RKO (cell line): ENCODE measurements at places on chromosomes 6 and 20.

DNA sequence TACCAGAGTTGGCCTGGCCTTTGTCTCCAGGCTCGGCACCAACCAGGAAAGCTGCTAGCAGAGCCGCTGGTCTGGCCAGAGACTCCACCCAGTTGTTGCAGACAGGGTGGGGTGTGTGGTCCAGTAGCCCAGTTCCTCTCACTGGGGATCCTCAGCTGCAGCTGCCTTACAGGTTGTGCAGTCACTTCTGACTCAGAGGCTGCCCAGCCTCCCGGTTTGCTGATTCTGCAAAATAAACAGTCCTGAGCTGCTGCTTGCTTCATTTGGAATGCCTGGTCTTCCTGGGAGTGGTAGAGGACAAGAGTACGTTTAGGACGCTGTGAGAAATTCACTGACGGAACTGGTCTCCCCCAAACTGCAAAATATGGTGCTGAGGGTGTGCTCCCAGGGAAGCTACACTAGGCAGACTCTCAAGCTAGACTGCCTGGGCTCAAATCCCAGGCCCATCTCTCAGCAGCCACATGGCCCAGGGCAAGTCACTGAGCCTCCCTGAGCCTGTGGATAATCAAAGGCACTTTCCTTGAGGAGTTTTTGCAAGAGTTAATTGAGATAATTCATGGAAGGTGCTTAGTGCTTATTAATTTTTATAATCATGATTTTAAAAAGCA, 246.1 kb downstream of the TFAP2C start:
- DNase-seq: peak; percentile 64

- DNase-seq: peak; percentile 69
Observed at GRCh38 chr6:42505385-42505718, 53.6 kb upstream of the TRERF1 start.

DNA sequence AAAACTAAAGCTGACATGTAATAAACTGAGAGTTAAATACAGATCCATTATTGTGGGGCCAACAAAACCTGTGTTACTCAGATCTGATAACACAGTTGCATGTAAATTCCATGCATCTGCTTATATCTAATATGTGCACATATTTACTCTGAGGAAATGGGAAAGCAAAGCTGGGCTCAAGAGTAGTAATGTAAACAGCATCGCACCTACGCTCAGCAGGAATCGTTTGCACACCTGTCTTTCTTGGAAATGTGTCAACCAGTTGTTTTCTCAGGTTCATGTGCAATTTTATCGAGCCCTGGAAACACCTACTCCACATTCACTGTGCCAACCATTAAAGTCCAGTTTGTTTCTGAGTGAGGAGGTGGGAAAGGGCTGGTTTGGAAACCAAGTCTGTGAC, 80.3 kb upstream of the CNKSR3 start:
- no peak for DNase-seq

- DNase-seq: no peak
Observed at GRCh38 chr6:18883851-18884250, 496.7 kb downstream of the RNF144B start.

DNA sequence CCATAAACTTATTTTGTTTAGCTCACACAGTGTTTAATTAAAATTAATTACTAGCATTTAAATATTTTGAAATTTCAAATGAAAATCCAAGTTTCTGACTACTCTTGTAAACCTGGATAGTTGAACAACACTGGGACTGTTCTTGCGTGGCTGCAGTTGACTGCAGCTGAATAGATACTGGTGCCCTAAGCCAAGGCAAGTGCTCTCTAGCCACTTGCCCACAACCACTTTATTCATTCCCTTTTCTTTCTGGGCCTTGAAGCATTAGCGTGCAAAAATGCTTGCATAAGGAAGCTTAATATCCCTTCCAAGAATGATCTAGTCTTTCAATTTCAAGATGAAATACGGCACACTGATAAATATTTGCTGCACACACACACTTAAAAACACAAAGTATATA, 676.0 kb upstream of the MARCKS start:
- DNase-seq: no peak

DNA sequence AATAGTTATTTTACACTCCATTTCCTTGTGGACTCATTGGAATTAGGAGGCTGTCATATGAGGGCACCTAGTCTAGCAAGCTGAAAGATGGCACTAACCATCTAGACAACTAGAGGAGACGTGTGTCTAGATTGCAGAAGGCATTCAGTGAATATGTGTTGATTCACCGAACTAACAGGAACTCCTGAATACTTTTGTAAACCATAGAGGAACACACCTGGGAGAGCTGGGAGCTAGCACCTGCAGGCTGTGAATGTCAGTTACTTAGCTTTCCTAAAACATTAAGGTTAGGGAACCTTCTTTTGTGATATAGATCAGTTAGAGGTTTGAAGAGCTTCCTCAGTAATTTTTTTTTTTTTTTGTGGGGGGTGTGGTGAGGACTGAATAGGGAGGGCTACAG, 7.7 kb downstream of the OPN5 start:
- no peak for DNase-seq

DNA sequence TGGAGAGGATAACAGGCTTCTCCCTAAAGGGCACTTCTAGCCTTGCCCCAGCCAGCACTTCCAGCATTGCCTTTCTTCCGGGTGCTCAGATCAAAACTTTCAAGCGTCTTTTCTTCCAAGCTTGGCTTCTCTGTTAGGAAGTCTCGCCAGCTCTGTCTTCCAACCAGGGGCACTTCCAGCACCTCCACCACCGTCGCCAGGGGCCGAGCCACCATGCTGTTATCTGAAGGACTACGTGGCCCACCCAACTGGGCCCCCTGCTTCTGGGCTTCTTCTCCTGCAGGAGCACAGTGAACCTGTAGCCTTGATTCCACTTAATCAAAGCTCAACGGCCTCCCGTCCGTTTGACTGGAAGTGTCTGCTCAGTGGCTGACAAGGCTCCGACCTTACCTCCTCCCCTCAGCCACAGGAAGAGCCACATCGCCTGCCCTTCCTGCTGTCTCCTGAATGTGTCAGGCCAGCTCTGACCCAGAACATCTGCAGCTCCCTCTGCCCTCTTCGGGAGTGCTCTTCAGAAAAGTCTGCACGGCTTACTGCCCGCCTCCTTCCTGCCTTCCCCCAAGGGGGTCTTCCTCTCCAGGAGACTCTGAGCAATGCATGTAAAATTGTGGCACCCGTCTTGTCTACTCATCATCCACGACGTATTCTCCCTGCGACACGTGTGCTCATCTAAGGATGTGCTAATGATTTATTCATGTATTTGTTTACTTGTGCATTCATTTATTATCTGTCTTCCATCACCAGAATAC, 527.0 kb downstream of the CDH26 start:
- no peak for DNase-seq

DNA sequence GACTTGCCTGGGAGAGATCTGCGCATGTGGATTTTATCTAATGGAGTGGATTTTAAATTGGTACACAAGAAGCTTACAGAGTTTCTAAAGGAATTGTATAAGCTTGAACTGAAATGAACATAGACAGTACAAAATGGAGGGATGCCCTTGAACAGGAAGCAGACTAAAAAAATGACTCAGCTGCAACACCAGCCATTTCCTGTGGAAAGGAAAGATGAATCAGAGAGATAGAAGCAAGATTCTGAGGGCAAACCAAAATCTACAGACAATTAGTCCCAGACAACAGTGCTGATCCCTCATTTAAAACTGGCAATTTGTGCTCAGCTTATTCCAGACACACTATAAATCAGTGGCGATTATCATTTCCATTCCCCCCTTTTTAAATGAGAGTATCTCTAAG, 114.6 kb upstream of the TCF21 start:
- peak; percentile 69 for DNase-seq

- DNase-seq: no peak
Observed at GRCh38 chr6:13015379-13015681, 298.8 kb downstream of the PHACTR1 start.

- DNase-seq: no peak
Observed at GRCh38 chr6:26294302-26294701, 70.7 kb upstream of the BTN3A2 start.

- no peak for DNase-seq
Observed at GRCh38 chr20:8218861-8219260, 86.8 kb downstream of the PLCB1 start.

GRCh38 chr20:44559302-44559701, 23.1 kb upstream of the PKIG start:
- DNase-seq: no peak

- no peak for DNase-seq
Observed at GRCh38 chr6:90131125-90131524, 165.5 kb downstream of the BACH2 start.

- DNase-seq: no peak
Observed at GRCh38 chr20:19462491-19462890, 250.0 kb downstream of the SLC24A3 start.

DNA sequence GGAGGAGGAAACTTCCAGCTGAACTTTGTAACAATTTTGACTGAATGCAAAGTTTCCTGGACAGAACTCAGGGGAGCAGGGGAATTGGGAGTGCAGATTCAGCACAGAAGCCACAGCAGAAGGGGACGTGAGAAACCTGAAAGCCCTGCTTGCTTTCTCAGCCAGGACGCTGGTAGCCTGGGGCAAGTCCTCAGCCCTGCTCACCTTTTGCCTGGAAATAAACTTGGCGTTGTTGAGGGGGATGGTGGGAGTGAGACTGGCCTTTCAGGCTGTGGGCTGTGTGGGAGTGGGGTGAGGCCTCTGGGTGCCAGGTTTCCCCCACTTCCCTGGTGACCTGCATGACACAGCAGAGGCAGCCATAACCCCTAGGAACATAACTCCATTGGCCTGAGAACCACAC, 238.1 kb upstream of the HS3ST5 start:
- DNase-seq: no peak

DNA sequence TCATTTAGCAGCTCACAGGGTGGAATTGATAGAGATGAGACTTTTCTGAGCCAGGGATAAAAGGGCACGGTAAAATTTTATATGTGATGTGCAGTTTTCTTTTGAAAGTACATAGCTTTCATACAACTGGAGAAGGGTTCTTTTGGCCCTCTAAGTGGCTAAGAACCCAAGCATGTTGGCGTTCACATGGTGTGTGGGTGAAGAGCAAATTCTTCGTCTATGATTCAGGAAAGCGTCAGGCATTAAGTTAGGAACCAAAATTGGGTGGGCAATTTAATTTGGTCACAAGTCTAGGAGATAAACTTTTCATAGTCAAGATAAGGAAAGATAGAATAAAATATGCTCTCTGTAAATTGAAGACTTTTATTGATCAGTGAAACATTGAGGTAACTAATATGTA, 153.9 kb downstream of the UTRN start:
- no peak for DNase-seq

- no peak for DNase-seq
Observed at GRCh38 chr6:136510782-136511181, 39.4 kb downstream of the MAP7 start.

DNA sequence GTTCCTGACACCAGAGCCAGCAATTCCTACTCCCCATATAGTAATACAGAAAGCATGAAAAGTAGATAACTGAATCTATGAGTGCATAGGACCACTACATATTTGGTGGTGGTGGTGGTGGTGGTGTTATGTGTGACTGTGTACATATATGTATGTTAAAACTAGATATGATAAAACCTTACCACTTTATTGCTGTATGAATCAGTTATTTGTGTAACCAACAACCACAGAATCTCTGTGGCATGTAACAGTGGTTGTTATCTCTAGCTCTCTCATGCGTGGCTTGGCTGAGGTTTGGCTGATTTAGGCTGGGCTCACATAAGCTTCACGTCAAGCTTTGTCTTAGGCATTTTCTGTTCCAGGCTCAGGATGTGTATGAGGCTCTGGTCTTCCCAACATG, 55.7 kb downstream of the PLCB1 start:
- no peak for DNase-seq

DNA sequence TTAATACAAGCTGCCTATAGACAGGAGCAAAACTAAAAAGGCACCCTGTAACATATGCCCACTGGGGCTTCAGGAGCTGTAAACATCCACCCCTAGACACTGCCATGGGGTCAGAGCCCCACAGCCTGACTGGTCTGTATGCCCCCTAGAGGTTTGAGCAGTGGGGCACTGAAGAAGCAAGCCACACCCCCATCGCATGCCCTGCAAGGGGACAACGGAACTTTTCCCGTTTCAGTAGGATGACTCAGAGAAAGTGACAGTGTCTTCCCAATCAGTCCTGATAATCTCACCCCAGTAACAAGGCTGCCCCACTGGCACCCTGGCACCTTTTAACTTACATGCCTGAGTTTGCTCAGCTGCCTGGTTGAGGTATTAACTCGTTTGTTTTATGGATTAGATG, 35.9 kb downstream of the BEND3 start:
- no peak for DNase-seq

DNA sequence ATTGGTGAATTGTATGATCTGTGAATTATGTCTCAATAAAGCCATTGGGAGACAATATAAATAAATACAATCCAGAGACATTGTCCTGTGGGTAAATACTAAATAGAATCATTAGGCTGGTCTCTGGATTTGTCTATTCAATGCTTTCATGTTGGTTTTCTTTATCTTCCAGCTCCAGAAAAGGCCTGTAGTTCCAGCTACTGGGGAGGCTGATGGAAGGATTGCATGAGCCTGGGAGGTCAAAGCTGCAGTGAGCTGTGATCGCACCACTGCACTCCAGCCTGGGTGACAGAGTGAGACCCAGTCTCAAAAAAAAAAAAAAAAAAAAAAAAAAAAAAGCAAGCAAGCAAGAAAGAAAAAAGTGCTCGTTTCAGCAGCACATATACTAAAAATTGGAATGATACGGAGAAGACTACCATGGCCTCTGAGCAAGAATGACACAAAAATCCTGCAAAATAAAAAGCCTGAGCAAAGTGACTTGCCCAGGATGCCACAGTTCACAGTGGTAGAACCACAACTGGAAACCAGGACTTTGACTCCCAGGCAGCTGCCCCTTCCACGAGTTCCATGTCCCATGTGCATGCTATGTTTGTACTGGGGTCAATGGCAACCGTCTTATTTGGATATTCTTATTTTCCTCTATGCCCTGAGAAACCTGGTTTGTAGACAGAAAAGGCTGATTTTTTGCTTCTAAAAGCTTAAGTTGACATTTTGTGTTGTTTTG, 33.6 kb upstream of the GMPR start:
- DNase-seq: no peak

- no peak for DNase-seq
Observed at GRCh38 chr6:140095532-140095931, 721.1 kb upstream of the CITED2 start.

DNA sequence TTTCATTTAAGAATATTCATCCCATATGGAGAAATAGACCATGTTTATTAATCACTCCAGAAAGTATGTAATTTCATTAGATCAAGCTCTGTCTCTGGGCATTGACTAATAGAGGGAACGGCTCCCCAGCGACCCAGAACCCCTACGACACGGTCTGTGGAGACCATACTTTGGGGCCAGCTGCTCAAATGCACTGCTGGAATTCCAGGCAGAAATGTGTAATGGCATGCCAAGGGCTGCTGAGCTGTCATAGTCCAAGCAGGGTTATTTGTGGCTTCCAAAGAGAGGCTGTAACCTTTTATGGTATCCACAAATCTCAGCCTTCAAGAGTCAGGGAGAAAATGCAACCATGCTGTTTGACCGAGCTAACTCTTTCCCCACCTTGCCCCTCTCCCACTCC, 755.8 kb downstream of the DHX35 start:
- no peak for DNase-seq
